ENCODE measurements at places on chromosomes 7 and 10.

DNA sequence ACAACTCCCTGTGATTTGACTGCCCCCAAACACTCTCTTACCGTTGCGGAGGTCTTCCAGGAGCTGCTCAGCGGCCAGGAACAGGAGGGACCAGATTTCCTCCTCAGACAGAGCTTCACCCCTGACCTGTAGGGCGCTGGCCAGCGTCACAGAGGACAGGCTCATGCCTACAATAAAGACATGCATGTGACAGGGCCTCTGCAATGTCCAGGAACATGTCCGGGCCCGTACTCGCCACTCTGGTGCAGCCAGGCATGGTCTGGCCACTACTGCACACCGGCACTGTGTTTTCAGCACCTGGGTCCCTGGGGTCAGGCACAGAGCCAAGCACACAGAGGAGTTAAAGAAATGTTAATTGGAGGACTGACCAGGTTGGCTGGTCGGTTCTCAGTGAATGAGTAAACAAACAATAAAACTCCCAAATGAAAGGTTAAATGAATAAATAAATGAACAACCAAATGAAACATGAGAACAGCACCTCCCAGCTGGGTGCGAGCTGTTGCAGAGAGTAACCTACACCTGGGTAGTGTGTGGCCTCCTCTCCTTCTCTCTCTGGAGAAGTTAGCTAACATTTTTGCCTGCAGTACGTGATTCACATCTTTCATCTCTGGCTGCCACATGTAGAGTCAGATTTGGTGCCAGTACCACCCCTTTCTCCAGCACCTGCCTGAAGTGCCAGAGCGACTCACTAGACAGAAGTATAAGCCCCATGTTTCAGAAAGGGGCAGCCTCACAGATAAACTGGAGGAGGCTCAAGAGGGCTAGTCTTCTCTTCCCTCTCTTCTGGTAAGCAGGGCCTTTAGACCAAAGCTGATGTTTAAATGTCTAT, 22.8 kb downstream of the FRMPD2 start:
- no peak for DNase-seq

GRCh38 chr7:92956575-92956974, 120.2 kb upstream of the CDK6 start:
- no peak for DNase-seq

DNA sequence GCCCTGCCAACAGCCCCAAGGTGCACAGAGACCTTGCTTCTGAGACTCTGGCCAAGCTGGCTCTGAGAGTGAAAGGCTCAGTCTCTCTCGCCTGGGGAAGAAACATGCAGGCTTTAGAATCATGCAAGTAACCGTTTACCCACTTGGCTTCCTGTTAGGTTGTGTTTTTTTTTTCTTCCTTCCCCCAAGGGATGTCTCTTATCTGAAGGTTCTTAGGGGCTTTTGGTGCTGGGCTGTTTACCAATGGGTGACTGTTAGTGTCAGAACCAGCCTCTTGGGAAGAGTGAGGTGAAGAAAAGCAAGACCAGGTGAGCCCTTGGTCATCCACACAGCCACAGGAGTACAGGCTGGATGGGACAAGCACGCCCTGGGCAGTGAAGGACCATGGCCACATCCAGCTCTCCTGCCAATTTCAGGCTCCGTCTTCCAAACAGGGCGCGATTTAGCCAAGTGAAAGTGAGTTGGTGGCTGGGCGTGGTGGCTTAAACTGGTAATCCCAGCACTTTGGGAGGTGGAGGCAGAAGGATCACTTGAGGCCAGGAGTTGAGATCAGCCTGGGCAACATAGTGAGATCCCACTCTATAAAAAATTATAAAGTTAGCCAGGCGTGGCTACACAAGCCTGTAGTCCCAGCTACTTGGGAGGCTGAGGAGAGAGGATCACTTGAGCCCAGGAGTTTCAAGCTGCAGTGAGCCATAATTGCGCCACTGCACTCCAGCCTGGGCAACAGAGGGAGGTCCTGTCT, 76.3 kb upstream of the CUX1 start:
- DNase-seq = no peak

- DNase-seq = no peak
Observed at GRCh38 chr10:93149761-93150160, 76.1 kb downstream of the CYP26A1 start.

GRCh38 chr7:137871170-137871915, 24.6 kb upstream of the DGKI start:
- DNase-seq = no peak

DNA sequence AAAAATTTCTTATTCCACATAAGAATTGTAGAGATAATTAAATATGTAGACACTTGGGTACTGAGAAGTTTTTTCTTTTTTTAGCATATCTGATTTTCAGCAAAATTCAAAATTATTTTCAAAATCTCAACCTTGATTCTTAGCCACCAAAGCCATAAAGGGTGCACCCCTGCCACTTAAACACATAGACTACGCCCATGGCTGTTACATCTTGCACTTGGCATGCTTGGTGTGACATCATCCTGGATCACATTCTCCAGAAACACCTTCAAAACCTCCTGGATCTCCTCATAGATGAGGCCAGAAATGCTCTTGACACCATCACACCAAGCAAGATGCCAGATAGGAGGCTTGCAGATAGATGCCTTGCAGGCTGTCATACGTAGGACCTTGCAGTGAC, 89.1 kb upstream of the KLF14 start:
- no peak for DNase-seq

GRCh38 chr7:140036224-140036962, 26.4 kb downstream of the PARP12 start:
- DNase-seq = no peak
